ENCODE measurements at places on chromosomes 16 and 17.

DNA sequence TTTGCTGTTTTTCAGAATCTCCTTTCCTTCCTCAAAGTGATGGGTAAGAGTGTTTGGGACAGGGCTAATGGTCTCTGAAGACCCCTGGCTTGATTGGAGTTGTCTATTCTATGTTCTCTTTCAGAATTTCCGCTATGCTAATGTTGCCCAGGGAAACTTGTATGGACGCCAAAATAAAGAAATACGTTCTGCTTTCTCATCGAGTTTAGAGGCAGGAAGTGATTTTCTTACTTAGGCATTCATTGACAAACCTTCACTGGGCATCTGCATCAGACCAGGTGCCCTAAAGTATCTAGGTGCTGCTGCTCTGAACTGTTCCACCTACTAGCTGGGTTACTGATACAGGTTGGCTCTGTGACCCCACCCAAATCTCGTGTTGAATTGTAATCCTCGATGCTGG is 787.9 kb upstream of the EEF2KMT start:
- DNase-seq = no peak

- DNase-seq = peak; percentile 71
Measured at GRCh38 chr17:59329176-59330052, 2.0 kb upstream of the YPEL2 start.

DNA sequence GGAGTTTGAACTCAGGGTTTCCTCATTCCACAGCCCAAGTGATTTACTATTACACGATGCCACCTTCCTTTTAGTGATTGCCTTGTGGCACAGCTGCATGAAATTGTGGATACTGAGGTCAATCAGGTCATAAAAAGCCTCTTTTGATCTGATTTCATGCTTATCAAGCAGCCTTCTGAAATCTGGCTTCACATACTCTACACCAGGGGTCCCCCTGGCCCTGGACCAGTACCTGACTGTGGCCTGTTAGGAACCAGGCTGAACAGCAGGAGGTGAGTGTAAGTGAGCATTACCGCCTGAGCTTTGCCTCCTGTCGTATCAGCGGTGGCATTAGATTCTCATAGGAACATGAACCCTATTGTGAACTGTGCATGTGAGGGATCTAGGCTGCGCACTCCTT is 13.8 kb downstream of the SLFN5 start:
- no peak for DNase-seq

DNA sequence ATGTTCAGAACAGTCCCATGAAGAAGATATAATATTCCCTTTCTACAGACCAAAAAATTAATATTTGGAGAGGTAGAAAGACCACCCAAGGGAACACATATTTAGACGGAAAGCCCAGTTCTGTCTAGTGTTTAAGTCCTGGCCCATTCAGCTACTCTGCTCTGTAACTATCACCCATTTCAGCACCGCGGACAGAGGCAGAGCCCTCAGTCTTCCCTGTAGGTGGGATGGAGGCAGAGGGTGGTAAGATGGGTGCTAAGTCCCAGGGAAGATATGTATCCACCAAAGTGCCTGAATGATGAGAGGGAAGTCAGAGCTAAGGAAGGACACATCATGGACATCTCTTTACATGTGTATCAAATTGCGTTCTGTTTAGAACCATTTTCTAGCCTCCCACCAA is 27.8 kb upstream of the C16orf78 start:
- no peak for DNase-seq

DNA sequence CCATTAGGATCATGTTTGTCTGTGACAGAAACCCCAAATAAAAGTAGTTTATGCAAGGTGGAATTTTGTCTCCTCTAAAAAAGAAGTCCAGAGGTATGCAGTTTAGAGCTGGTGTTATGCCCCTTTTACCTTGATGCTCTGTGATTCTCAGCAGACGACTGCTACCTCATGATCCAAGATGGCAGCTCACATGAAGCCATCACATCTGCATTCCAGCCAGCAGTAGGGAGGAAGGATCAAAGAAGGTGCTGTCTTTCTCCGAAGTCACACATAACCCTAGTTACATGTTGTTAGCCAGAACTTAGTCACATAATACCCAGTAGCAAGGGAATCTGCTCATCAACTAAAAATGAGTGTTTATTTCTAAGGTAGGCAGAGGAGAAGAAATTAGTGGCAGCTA is 135.7 kb upstream of the HS3ST2 start:
- DNase-seq = no peak

GRCh38 chr16:58324792-58325191 is 30.0 kb upstream of the PRSS54 start:
- no peak for DNase-seq

Data from GM10248 (cell line).